ENCODE measurements at places on chromosomes 1 and 21.

GRCh38 chr21:45802425-45802824, 158.9 kb downstream of the PCBP3 start:
- DNase-seq = no peak

DNA sequence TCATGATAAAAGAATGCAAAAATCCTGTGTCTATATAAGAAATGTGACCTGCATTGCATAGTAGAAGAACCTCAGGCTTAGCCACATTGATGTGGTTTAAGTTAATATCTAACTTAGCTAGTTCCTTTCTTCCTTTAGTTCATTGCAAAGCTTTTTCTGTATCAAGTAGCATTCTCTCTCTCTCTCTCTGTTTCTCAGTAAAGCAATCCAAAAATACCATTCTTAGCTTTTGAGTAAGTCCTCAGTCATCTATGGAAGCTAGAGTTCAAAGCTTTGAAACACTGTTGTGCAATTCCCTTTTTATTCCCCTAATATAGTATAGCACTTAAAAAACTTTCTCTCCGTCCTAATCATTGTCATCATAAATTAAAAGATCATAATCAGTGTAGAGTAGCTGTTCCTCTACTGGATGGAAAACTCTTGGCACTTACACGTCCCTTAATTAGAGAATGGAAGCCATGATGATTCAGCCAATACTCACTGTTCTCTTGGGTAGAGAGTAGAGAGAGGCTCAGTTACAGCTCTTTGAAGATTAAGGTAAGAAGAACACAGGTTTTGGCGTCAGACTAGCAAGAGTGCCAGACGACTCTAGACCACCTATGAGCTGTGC, 350.3 kb upstream of the LYPLAL1 start:
- peak; percentile 88 for DNase-seq

GRCh38 chr1:206947255-206947654, 989 bp upstream of the PIGR start:
- no peak for DNase-seq

DNA sequence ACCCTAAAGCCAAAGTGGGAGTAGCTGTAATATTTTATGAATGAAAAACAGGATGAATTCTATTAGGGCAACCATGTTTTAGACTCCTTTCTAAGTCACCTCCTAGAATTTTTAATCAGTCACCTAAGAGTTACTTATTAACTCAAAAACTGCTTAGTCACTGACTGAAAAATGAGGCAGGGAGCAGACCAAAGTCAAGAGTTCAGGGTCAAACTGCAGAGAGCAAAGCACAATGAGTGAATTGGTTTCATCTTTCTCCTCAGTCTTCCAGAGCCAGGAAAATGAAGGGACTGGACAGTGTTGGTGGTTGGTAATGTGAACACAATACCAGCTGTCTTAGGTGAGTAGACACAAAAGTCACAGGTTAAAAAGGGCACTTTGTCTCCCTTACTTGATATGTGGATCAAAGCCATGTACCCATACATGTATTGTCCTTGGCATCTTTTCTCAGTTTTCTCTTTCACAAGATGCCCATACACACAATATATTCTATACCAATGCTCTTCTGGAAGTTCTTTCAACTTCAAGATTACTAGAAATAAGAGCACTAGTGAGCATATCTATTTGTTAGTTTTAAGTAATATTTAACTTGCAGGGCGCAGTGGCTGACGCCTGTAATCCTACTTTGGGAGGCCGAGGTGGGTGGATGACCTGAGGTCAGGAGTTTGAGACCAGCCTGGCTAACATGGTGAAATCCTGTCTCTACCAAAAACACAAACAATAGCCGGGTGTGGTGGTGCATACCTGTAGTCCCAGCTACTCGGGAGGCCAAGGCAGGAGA, 42.2 kb downstream of the ATP1B1 start:
- DNase-seq = no peak

- DNase-seq = peak; percentile 24
Measured at GRCh38 chr1:212219679-212220463, 65.3 kb upstream of the PPP2R5A start.

GRCh38 chr1:50974618-50974935, 4.5 kb downstream of the CDKN2C start:
- DNase-seq = no peak

DNA sequence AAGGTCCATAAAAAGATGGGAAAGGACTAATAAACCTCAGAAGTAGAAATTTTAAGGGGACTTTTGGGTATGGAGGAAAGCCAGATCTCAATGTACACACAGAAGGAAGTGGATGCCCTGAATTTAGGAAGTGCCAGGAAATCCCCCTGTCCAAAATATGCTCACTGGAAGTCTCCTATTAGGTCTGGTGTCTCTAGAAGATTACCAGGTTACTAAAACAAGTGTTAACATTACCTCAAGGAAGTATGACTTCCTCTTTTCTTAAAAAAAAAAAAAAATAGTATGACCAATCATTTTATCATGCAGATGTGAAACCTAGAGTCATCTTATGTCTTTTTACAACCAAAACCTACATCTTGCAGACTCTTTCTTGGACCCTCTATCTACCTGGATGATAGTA, 30.7 kb downstream of the CD58 start:
- no peak for DNase-seq

- DNase-seq = no peak
Measured at GRCh38 chr1:174448531-174448883, 743 bp downstream of the GPR52 start.

DNA sequence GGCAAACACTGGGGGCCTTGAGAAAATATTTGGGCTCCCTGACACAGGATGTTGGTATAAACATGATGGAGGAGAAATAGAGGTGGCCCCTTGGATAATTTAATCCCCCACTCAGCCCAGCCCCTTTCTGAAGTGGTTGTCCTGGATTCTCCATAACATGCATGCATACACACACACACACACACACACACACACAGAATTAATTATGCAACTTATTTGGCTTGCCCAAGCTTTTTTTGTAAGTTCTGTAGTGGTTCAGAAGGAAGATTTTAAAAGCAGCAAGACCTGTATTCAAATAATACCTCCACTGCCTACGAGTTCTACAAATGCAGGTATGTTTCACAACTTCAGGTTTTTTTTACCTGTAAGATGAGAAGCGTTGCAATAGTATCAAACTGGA, 15.0 kb downstream of the ATF3 start:
- DNase-seq = no peak

- no peak for DNase-seq
Measured at GRCh38 chr1:15636436-15636835, 19.2 kb downstream of the DDI2 start.
